Glomerular endothelial cell (primary cell): ENCODE measurements at places on chromosomes 11 and 22. TPM values are rescaled to one million over a fixed set of nuclear protein-coding genes. Genes with fewer than 3 reads are reported as not detected.

MS4A6A gene
- total RNA-seq = 2.9 and 7.5 TPM in 2 replicates

SMTNL1 gene
- total RNA-seq = not detected in 2 replicates

KRTAP5-4 gene
- total RNA-seq = not detected in 2 replicates

DEFB131B gene
- total RNA-seq = not detected in 2 replicates

ELP4 gene
- total RNA-seq = 17.3 and 24.0 TPM in 2 replicates

OR5B21 gene
- total RNA-seq = not detected in 2 replicates

VSTM5 gene
- 0.15 TPM in 1 of 2 replicates, not detected in the other for total RNA-seq

POU2AF1 gene
- total RNA-seq = not detected in 2 replicates

OR52R1 gene
- not detected in 2 replicates for total RNA-seq

- DNase-seq = no peak
Measured at GRCh38 chr22:37777122-37777687, 30.5 kb upstream of the GCAT start.

DNA sequence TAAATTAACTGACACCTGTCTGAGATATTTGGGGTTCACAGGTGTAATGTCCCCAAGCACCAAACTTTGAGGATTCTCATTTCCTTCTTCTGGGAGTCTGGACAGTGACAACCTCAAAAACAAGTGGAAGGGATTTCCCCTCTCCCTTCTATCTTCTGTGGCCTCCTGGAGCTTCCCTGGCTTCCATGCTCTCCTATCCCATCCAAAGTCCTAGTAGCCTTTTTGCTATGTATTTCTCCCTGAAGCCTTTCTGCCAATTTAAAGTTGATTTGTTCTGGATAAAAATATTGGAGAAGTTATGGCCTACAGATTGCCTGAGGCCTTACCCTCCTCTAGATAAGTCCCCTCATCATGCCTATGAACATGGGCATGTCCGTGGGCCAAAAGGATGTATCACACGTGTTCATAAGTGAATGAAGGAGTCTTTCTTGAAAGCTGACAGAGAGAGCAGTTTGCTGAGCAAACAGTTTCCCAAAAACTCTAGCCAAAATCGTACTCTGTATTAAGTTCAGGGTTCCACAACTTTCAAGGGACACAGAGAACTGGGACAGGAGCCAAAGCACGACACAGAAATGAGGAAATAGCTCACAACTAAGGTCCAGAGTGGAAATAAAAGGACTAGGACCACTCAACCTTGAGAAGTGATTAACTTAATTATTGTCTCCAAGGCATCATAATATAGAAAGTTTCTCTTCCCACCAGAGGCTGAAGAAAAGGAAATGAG lies 6.7 kb downstream of the HEPACAM start:
- DNase-seq = no peak

- DNase-seq = no peak
Measured at GRCh38 chr22:44608597-44609399, 93.2 kb upstream of the PRR5 start.

GRCh38 chr11:84249344-84250135 lies 963.4 kb upstream of the CCDC90B start:
- no peak for DNase-seq

- DNase-seq = no peak
Measured at GRCh38 chr22:29103121-29103520, 30.3 kb downstream of the KREMEN1 start.

- DNase-seq = no peak
Measured at GRCh38 chr22:45096256-45096907, 67.3 kb upstream of the NUP50 start.

DNA sequence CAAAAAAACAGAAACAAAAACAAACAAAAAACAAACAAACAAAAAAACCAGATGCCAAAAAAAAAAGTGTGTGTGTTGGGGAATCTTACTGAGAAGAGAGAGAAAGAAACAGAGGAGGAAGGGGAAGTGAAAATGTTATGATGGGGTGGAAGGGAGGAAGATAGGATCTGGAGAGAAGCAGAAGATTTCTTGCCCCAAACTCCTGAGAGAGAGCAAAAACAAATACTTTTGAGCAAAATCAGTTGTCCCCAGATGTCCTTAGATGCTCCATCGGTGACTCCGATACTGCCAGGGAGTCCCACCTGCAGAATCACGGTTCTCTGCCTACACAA lies 19.9 kb upstream of the GRAMD1B start:
- DNase-seq = no peak

DNA sequence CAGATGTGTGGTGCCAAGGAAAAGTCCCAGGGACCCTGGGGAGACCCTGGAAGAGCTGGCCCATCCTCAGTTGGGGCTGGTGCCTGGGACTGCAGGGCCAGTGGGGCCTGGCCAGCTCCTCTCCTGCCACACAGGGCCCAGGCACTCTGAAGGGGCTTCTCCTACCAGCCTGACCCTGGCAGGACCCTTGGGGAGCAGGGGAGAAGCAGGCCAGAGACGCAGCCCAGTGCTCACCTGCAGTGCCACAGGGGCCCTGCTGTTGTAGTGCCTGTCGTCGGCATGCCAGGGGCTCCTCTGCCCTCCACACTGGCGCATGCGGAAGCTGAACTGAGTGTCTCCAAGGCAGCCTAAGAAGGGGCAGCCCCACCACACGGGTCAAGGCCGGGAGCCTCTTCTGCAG lies 9.1 kb downstream of the DENND6B start:
- no peak for DNase-seq

DNA sequence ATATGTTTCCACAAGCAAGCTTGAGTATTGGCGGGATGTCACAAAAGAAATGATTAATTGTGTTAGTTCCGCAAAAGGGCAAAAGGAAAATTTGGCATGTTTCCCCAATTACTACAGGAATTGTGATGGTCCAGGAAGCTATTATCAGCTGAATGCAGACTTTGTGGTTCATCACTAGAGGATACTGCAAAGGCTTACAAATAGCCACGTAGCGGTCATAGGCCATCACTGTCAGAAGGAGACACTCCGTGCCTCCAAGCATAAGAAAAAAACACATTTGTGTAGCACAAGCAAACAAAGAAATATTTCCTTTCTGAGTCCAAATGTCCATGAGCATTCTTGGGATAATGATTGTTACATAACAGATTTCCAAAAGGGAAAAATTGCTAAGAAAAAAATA lies 1.8 kb downstream of the OR10AG1 start:
- no peak for DNase-seq

GRCh38 chr11:2390725-2391151 lies 9.8 kb upstream of the TSSC4 start:
- no peak for DNase-seq

DNA sequence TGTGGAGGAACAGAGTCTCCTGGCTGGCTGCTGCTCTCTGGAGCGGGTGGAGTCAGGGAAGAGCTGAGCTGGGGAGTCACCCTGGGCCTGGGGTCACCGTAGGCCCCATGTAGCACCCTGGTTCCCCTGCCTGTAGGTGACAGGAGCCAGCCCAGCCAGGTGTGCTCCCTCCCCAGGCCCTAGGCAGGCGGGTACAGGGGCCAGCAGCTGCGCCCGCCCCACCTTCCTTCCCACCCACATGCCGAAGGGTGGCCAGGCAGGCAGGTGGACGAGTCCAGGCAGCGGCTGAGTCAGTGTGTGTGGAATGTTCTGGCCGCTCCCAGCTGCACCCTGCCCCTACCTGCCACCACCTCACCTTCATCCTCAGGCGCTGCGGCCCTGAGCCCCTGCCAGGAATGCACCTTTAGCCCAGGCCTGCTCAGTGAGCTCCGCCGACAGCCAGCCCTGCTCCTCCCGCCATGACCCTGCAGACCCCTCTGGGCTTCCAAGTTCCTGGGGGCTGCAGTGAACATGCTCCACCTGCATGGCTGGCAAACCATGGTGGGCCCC lies 654 bp upstream of the SYT8 start:
- DNase-seq = no peak

- no peak for DNase-seq
Measured at GRCh38 chr11:34938611-34939010, 22.2 kb downstream of the PDHX start.

DNA sequence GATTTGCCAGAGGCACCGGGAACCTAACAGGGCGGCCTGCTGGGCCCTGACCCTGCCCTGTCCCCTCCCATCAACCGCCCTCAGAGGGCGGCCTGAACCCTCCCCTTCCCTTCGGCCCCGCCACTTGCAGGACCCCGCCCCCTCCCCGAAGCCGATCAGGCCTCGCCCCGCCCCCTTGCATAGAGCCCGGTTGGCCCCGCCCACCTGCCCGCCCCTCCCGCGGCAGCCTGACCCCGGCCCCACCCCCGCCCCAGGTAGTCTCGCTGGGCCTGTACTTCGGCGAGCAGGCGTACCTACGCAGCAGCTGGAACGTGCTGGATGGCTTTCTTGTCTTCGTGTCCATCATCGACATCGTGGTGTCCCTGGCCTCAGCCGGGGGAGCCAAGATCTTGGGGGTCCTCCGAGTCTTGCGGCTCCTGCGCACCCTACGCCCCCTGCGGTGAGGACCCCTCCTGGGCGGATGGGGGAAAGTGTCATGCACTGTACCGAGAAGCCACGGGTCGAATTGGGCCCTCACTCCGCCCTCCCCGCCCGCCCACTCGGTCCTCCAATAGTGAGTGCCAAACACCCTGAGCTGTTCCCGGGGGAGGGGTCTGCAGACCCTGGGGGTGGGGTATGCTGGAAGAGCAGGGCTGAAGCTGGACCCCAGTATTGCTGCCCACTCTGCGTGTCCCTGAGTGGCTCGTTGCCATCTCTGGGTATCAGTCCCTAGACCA lies 94.1 kb downstream of the CACNA1I start:
- no peak for DNase-seq

GRCh38 chr11:102295045-102295444 lies 22.2 kb upstream of the BIRC3 start:
- DNase-seq = no peak

DNA sequence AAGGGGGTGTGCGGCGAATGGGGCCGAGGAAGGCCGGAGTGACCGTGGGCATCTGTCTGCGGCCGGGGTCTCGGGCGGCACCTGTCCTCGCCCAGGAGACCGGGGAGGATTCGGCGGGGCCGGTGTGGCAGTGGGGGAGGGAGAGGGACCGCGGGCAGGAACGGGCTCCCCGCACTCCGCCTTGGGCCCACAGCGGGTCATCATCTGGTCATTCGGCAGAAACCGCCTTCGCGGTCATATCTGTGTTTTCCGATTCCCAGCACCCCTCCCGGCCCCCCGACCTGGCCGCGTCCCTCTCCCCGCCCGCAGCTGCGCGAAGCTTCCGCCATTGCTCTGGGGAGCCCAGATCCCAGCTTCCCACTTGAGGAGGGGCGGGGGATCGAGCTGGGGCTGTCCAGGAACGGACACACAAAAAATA lies 824 bp upstream of the CBX6 start:
- DNase-seq = no peak

GRCh38 chr11:128867277-128867676 lies at the start of gene KCNJ1:
TSS of gene KCNJ1 (minus strand) at chr11:128867296. CDS start at chr11:128840243, 27,053 bp downstream.
- no peak for DNase-seq

GRCh38 chr11:58923300-58923788 lies 15.9 kb upstream of the GLYATL1 start:
- no peak for DNase-seq

DNA sequence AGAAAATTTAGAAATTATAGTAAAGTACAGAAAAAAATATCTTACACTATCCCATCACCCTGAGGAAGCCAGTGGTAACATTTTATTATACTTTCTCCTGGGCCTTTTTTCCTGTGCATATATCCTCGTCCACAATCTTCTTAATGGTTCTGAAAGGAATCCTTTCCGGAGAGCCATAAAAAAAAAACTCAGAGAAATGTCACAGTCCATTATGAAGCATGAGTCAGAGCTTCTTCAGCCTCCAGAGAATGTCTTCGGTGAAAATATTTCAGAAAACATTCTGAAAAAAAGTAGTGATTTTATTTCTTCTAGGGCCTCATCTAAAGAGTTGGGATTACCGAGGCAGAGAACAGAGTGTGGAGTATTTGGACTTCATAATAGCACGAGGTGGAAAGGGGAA lies 163.4 kb downstream of the INSC start:
- no peak for DNase-seq

DNA sequence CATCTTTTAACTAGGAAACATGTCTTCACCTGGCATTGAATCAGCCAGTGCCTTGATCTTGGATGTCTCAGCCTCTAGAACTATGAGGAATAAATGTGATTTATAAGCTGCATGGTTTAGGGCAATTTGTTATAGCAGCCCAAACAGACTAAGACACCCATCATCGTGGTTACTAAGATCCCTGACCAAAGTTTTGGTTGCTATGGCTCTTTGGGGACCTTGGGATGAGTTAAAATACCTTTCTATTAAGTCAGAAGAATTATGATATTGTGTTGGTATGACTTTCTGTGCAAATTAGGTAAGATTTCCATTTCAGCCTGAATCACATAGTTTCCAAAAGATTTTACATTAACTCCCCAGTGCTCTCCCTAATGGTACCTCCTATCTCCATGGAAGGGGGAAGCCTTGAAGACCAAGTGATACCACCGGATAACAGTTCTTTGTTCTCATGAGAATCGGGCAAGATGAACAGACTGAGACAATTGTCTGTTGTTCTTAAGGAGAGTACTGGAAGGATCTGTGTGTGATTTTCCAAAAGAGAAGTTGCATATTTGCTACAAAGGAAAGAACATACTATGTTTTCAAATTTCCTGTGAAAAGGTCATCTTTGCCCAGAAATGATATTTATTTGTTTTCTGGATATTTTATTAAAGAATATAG lies 60.4 kb upstream of the UBASH3B start:
- no peak for DNase-seq

DNA sequence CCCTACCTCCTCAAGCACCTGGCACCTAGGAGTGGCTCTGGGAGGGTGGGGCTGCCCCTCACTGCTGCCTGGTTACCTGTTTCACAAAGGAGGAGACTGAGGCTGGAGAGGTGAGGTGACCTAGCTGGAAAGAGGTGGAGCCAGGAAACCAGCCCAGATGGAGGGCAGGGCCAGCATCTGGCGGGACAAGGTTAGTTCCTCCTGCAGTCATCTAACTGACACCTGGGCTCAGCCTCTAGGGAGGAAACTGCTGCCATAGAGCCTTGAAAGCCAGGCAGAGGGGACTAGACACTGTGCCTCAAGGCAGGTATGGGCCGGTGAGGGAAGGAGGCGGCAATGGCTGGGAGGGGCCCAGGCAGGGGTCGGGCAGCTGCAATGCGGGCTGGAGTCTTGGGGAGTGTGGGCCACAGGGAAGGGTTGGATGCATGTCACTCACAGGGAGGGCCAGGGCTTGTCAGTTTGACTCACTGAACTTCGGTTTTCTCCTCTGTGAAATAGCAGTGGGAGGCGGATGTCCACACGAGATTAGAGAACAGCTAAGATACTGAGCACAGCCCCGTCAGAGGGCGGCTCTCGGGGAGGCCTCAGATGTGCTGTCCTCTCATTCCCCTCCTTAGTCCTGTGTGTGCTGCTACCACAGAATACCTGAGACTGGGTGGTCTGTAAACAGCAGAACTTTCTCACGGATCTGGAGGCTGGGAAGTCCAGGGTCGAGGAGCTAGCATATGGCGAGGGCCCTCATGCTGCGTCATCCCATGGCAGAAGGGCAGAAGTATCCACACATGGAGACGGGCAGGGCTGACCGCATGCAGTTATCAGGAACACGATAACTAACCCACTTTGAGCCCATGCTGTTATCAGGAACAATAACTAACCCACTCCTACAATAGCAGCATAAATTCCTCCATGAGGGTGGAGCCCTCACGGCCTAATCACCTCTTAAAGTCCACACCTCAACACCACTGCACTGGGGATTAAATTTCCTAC lies 16.1 kb downstream of the MGAT3 start:
- no peak for DNase-seq
